Activated T-helper 1 cell treated with anti-CD3 and anti-CD28 coated beads, Interleukin-12 subunit alpha, Interleukin-12 subunit beta, Interleukin-2, Interleukin-4 antibody, amounts not matched to agents 30 ng/mL and 10 ng/mL and 1 ng/mL, durations not matched to agents 14 hours and 24 hours and 36 hours (primary cell): ENCODE measurements at places on chromosomes 6 and 20.

GRCh38 chr6:87907521-87907920 lies 140.1 kb upstream of the SPACA1 start:
- peak; percentile 15 for DNase-seq

DNA sequence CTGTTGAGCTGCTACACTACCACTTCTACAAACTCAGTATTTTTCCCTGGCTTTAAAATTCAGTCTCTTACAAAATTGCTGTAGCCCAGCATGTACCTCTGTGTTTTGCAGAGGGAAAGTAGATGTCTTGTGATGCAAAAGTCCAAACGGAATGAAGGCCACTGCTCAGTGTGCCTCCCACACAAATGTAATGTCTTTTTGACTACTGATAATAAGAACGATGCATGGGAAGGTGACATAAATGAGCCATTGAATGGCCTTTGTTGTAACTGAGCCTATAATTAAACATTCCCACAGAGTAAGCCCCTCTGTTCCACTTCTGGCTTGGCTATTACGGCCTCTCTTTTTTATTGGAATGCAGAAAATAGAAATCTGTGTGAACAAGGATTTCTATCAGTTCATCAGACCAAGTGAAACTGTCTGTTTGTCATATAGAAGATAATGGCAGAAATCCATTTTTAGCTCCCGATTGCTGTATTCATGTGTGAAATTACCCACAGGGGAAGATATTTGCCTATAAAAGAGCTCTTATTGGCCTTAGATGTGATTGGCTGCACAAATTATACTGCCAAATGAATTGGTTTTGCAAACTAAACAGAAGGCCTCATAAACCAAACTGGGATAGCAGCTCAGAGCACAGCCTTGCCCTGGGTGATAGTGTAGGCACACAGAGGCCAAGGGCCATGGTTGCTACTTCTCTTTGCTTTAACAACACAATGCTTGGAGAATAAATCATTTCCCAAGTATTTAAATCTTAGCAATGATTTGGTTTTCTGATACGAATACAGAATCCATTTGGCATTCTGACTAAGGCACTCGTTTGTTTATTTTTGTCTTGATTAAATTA lies 241.5 kb upstream of the PLN start:
- DNase-seq, result no peak

GRCh38 chr20:61631751-61632150 lies 379.7 kb downstream of the CDH4 start:
- no peak for DNase-seq

GRCh38 chr6:139485742-139486475 lies 111.5 kb upstream of the CITED2 start:
- DNase-seq, result no peak

GRCh38 chr6:160462551-160463109 lies 114.5 kb downstream of the SLC22A3 start:
- DNase-seq, result peak; percentile 76

- DNase-seq, result no peak
These were observed 30.6 kb downstream of the SPINT4 start for GRCh38 chr20:45752746-45753145.

- no peak for DNase-seq
These were observed 6.4 kb downstream of the CHRNA4 start for GRCh38 chr20:63354636-63355350.

DNA sequence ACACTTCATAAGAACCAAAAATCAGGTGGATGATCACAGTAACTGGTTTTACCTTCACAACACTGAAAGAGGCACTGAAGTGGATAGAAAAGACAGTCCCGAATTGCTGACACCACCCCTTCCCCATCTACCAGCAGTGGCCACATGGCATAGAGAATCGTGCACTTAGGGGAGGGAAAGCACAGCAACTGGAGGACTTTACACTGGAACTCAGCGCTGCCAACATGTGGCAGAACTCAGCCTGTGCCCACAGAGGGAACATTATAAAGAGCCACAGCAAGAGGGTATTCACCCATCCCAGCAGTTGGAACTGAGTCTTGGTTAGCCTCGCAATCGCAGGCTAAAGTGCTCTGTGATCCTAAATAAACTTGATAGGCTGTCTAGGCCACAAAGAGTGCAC lies 6.5 kb upstream of the KIAA1586 start:
- no peak for DNase-seq

- DNase-seq, result no peak
These were observed 293.3 kb downstream of the SYNE1 start for GRCh38 chr6:152343735-152344360.

DNA sequence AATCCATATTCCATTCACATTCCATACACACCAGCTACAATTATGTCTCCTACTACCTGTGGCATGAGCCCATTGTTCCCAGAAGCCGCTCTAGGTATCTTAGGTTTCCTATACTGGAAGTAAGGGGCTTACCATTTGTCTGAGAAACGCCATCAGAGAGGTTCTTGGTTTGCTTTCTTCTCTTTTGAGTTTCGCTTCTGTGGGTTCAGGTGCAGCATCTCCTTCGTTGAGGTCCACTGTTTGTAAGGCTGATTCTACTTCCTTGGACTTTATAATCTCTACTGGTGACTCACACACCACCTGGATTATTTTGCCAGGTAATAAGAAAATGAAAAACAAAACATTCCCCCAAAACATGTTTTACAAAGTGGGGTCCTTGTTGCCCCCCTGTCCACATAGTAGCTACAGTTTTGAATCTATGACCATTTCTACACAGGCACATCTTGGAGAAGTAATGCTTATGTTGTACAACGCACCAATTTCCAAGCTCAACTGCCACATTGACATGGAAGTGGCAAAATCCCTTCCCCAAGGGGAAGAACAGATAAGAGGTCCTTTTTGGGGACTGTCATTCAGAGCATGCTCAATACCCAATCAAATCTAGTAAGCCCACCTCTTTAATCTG lies 103.5 kb downstream of the BCAS1 start:
- DNase-seq, result no peak

- DNase-seq, result no peak
These were observed 33.3 kb downstream of the JPH2 start for GRCh38 chr20:44153636-44154043.

DNA sequence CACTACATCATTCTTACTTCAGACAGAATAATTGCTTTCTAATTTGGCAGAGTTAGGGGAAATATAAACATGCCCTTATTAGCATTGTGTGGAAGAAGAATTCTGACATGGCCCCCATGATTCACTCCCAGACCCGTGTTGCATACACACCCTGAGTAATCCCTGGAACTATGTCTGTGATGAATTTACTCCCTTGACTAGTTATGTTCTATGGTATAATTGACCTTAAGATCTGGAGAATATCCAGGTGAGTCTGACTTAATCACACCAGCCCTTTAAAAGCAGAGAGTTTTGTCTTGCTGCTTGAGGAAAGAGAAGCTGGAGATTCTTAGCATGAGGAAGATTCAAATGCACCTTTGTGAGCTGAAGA lies 262.9 kb downstream of the SOX4 start:
- DNase-seq, result no peak

- no peak for DNase-seq
These were observed 25.6 kb upstream of the ADGRG6 start for GRCh38 chr6:142276256-142276655.

DNA sequence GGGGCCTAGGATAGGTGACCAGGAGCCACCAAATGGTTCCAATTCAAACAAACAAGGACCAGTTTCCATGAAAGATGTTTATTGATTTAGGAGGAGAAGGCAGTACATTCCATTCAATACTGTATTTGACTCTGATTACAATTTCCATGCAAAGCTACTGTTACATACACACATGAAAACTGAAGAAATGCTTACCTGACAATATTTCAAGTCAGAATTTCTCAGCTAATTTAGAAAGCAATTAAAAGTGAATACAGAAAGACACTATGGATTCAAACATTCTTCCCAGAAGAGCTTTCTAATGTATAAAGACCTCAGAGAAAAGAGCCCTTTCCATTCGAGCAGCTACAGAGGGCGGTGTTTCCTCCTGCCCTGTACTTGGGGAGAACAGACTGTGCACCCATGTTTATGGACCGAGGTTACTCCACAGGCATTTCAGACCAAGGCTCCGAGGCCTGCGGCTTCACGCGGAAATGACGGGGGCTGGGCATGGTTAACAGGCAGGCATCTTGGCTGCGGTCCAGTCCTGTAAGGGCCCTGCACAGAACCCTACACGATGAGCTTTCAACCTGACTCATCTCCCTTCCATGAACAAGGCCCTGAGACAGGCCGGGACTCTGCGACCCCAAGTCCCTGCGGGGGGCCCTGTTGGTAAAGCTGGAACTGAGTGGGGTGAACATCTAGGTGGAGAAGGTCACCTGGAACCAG lies 25.7 kb upstream of the TCFL5 start:
- no peak for DNase-seq

- DNase-seq, result no peak
These were observed 452.7 kb upstream of the ADGRB3 start for GRCh38 chr6:68182386-68182785.

DNA sequence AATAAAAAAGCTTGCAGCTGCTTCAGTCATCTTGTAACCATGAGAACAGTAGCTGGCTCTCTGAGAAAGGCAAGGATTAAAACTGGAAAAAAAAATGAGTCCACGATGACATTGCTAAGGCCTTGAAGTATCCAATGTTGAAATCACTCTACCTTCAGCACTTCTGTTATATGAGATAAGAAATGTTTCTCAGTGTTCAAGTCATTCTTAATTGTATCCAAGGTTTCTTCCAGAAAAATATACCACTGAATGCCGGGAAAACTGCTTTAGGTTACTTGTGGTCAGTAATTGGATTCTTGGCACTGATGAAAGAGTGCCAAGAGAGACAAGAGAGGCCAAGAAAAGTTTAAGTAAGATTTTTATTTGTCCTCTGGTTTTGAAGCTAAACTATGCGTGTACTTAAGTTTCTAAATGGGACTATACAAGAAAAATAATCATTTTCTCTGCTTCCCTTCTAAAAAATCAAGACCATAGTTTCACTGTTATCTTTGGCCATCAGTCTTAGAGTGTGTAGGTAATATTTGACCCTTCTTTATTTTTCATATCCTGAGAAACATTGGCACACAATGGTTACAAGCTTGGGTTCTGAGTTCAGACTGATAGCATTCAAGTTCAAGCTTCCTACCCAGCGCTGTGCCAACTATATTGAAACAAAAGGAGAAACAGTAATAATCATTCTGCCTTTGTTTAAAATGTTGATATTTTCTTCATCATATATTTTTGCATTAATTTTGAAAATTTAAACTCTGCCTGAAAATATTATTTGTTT lies 84.6 kb downstream of the TRDN start:
- DNase-seq, result no peak

DNA sequence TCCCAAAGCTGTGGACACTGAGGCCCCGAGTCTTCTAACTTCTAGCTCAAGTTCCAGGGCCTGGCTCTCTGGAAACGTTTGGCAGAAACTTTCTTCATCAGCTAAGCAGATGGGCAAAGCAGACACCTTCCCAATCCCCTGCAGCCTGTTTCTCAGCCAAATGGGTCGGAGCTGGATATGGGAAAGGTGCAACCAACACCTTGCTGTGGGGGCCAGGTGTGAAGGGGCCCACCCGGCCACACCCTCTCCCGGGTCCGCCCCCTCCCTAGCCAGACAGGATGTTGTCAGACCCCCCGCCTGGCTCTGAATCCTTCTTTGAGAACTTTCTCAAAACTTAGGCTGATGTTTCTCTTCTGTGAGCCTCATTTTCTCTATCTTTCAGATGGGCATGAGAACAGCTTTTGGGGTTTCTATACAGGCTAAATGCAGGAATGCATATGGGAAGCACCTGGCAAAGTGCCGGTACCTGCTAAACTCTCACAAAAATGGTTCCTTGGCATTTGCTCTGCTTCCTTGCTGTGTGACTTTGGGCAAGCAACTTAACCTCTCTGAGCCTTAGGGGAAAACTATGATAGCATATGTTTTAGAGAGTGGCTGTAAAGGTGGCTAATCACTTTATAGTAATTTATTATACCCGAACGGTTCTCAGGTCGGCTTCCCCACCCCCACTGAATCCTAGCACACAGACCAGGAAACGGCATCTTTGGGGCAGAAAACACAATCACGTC lies 1.8 kb downstream of the SNAI1 start:
- DNase-seq, result no peak

DNA sequence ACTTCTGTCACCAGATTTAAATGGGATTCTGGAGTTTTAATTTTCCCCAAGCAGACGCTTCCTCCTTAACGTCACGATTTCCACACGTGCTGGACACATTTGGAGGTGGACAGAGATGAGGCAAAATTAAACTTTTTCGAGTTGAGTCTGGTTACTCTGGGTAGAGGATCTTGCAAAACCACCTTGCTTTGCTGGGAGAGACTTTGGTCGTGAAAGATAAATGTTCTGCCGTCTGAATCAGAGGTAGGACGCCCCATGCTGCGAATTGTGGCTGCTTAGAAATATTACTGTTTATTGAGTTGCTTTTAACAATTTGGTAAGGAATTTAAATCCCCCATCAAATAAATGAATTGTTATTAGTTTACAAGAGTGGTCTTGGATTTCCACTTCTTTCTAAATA lies 46.8 kb downstream of the CTCFL start:
- DNase-seq, result no peak

DNA sequence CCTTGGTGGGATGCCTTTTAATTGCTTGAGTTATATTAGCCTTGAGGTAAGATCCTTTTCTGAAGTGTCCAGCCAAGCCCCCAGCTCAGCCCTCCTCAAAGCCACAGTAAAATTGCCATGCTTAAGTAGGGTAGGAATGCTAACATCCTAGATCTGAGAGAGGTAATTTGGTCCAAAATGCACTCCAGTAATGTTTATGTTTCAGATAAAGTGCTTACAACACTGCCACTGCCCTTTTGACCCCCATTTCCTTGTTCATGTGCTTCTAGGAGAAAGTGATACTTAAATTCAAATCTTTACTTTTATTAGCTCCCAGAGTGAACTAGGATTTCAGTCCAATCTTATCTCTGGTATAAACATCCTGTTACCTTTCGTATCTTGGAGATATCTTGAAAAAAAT lies 318.0 kb downstream of the BMP2 start:
- DNase-seq, result no peak

GRCh38 chr6:170209354-170210025 lies 81.4 kb downstream of the DLL1 start:
- no peak for DNase-seq

- no peak for DNase-seq
These were observed 191.8 kb downstream of the TMEM200A start for GRCh38 chr6:130557481-130558112.

DNA sequence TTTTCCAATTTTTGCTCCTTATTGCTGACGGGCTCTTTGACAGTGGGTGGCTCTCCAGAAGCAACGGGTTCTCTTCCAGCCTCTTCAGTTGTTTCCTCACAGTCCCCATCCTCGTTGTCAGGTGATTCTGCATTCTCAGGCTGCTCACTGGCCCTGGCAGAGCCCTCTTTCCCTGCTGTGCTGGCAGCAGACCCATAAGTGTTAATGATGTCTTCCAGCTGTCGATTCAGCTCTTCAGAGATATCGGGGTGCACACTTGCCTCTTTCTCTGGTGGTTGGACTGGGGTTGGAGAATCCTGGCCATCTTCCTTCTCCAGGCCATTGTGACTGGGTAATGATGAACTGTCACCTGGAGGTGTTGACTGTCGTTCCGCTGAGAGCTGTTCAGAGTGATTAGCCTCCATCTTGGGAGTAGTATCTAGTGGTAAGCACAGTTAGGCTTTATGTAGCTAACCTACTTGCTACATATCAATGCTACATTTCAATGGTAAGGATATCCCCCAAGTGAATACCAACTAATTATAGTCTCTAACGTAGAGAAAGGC lies 3.2 kb downstream of the TXLNB start:
- DNase-seq, result no peak

- no peak for DNase-seq
These were observed 18.8 kb downstream of the ALDH5A1 start for GRCh38 chr6:24513602-24514001.

- DNase-seq, result no peak
These were observed 601.9 kb downstream of the HTR1B start for GRCh38 chr6:76861403-76861802.

- DNase-seq, result no peak
These were observed 17.3 kb upstream of the ID1 start for GRCh38 chr20:31587545-31588389.
